ENCODE measurements at places on chromosomes 3 and 15.

DNA sequence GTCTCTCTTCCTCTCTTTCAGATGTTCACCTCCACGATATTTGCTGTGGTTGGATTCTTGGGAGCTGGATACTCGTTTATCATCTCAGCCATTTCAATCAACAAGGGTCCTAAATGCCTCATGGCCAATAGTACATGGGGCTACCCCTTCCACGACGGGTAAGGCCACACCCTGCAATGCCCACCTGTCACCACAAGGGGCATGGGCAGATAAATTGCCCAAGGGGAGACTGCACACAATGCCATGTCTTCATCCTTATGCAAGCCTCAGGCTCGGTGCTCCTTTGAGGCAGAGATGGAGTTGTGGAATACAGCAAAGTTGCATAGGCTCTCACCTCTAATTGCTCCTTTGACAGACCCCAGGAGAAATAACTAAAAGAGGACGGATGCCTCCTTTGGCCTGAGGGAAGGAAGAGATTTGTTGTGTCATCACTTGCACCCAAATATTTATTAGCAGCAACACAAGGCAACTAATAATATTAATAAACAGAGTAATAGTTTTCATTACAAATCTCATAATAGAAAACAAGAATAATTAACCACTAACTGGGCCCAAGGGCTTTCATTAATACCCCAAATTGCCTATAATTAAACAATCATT is 13.2 kb downstream of the TM4SF4 start:
- no peak for DNase-seq

DNA sequence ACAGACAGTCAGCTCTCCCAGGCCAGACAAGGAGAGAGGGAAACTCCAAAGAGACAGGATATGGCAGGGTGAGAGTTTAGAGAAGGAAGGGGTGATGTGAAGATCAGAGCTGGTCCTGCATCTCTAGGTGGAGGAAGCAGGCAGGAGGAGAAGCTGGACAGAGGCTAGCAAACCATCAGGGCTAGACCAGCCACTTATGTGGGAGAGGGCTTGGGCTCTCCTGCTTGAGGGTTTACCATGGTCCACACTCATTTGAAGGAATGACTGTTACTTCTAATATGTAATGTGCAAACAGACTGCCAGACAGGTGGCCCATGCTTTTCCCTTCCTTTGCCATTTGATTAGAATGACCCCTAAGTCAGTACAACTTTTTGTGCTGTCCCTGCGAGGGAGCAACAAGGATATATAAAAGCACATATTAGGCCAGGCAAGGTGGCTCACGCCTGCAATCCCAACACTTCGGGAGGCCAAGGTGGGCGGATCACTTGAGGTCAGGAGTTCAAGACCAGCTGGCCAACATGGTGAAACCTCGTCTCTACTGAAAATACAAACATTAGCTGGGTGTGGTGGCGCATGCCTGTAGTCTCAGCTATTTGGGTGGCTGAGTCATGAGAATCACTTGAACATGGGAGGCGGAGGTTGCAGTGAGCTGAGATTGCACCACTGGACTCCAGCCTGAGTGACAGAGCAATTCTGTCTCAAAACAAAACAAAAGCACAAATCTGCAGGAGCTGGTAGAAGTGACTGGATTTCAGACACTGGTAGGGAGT is 41.0 kb upstream of the MANF start:
- DNase-seq = no peak

DNA sequence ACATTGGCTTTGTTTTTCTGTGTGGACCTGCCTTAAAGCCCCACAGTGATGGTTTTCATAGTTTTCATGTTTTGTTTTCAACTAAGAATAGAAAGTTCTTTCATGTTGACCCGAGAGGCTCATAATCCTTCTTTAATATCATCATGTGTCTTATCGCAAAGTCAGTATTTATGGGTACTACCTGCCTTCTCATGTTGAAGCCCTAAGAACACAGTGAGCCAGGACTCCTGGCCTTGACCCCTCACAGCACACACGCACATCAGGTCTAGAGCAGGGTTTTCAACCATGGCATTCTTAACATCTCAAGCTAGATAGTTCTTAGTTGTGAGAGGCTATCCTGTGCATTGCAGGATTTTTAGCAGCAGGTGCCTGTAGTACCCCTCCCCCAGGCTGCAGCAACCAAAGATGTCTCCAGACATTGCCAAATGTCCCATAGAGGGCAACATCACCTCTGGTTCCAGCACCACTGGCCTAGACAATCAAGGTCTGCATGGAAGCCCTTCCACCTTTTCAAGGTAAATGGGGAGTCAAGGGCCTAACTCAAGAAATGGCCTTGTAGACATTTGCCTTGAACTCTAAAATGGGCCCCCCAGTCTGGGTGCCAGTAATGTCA is 118.3 kb downstream of the MTHFS start:
- DNase-seq = no peak

GRCh38 chr15:68792901-68793766 is 27.6 kb downstream of the ANP32A start:
- DNase-seq = no peak

- DNase-seq = no peak
Measured at GRCh38 chr3:143731320-143731719, 116.9 kb downstream of the SLC9A9 start.

GRCh38 chr3:195911041-195911945 is 2.9 kb upstream of the TNK2 start:
- no peak for DNase-seq

DNA sequence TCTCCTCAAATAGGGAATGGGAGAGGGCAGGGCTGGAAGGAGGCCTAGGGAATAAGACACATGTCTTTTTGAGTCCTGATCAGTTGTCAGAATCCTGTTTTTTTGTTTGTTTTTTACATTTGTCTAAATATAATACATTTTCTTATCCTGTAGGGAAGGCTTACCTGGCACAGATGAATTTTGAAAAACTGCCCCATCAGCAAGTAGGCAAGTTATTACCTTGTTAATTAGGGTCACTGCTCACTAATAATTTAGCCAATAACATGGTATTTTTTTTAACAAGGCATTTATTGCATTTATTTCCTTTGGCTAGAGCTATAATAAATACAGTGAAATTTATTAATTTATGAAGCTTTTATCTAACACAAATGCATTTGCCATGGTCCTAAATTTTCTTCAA is 423.2 kb upstream of the ONECUT1 start:
- no peak for DNase-seq

DNA sequence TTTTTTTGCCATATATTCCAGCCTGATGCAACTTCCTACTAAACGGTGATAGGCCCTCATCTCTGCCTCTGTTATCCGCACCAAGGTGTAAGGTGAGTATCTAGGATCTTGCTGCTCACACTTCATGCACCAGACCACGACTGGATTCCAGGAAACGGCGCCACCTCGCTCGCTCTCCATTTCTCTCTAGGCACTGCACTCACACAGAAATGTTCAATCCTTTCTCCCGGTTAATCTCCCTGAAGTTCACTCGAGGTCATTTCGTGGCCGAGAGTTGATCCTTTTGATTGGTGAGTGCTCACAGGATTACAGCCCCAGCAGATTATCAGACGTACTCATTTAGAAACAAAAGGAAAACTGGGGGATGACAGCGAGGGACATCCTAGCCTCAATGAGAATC is 28.1 kb downstream of the MCF2L2 start:
- DNase-seq = no peak

DNA sequence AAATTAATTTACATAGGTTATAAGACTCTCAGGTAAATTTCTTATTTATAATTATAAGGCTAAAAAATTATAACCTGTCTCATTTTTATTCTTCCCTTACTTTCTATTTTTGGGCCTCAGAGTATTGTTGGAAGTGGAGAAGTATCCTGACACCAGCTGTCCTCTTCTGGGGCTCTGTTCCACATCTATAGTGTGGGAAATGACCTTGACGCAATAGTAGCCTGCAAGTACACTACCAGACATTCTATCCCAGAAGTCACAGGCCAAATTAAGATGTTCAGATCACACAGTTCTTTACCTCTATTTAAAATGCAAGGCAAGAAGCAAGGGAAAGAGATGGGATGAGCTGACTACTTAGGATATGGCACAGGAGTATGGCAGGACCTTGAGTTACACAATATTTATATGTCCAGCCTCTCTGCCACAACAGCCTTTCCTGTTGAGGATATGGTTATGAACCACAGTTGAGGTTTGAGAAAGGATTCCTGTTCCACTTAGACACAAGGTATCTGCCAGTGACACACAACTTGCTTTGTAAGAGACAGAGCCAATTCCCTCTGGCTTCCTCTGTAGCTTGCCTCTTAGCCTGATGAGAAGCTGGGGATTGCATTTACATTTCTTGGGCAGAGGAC is 158.0 kb upstream of the IL12A start:
- no peak for DNase-seq

GRCh38 chr3:127988770-127989557 is 63.3 kb upstream of the SEC61A1 start:
- no peak for DNase-seq

DNA sequence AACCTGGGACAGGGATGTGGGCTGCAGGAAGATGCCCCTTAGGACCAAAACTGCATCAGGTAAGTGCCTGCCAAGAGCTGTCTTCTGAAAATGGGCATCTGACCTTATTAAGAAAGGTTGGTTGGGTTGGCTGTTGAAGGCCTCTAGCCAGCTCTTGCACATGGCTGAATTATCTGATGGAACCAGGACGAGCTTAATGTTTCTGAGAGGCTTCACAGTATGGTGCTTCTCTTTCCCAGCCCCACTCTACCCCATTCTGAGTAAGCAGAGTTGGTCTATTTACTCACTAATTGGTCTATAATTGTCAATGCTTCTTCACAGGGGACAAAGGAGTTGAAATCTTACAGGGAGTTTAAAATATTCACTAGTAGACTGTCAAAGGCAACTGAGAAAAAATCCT is 48.4 kb downstream of the DTWD1 start:
- no peak for DNase-seq

- no peak for DNase-seq
Measured at GRCh38 chr3:155944081-155944480, 73.6 kb downstream of the GMPS start.

DNA sequence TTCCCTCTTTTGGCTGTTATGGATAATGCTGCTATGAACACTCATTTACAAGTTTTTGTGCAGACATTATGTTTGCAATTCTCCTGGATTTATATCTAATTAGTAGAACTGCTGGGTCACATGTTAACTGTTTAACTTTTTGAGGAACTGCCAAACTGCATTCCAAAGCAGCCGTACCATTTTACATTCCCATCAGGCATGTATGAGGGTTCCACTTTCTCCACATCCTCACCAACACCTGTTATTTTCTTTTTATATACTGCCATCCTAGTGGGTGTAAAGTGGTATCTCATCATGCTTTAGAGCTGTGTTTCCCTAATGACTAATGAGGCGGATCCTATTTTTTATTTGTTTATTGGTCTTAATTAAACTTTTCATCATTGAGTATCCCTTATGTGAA is 9.2 kb downstream of the KPNA4 start:
- DNase-seq = no peak

DNA sequence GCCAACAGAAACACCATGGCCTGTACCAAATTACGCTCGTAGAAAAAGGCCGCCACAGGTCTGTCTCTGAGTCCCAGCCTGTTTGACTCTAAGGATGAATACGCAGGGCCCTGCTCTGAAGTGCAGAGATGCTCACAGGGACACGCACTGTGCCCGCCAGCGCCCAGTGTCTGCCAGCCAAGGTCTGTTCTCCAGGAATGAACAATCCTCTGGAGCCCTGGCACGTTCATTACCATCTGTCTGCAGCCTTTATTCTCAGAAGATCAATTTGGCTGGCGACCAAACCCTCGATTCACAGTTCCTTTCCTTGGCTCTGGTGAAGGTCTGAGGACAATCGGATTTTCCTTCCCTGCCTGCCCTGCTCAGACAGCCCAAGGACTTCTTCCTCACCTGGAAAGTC is 66.3 kb downstream of the NIPA2 start:
- no peak for DNase-seq

GRCh38 chr3:53242642-53243041 is 13.2 kb downstream of the TKT start:
- no peak for DNase-seq

DNA sequence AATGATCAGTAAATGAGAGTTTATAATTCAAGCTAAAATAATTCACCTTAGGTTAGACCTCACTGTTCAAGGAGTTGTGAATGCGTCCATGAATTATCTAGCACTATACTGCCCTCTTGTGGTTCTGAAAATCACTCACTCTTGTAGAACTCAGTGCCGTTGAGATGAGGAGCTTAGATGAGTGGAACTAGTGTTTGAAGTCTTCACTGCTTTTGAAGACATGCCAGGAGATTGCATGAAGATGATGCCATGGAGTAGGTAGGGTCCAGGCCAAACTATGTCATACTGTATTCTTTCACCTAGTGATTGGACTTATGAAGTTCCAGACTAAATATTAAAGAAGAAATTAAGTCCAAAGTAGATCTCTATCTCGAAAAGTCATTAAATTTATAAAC is 28.8 kb downstream of the LYSMD4 start:
- no peak for DNase-seq

GRCh38 chr3:186996356-186996755 is 66.0 kb downstream of the ST6GAL1 start:
- DNase-seq = no peak

DNA sequence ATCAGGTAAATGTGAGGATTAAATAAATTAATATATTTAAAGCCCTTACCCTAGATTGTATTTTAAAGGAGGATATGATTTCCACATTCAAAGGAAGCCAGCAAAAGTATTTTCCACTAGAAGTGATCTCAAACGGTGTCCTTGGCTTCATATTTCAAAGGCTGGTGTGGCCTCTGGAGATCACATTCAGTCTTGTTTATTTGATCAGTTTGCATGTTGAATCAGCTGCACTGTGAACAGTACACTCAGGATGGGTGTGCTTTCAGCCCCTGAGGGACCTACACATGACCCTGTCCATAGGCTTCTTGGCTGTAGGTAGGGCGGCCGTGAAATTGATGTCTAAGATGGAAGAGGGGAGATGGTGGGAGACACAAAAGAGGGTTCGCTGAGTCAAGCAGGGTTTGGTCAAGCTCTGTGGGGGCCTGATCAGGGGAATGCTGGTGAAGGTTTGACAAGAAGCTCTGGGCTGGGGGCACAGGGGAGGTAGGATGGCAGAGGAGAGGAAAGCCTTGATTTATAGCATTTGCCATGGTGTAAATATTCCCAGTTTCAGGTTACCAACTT is 21.9 kb downstream of the CYP8B1 start:
- no peak for DNase-seq

GRCh38 chr3:126984391-126985131 is 1.6 kb downstream of the PLXNA1 start:
- DNase-seq = no peak

GRCh38 chr3:193148688-193149473 is 92.1 kb upstream of the PLAAT1 start:
- DNase-seq = no peak

- no peak for DNase-seq
Measured at GRCh38 chr3:23590424-23591273, 215.1 kb upstream of the UBE2E1 start.

Data from stimulated activated CD8-positive, alpha-beta memory T cell treated with anti-CD3 and anti-CD28 coated beads, Interleukin-4, amount 100 ng/mL, for 1 hour (primary cell).